T-cell (primary cell): ENCODE measurements at places on chromosomes 7 and 10. TPM values are rescaled to one million over a fixed set of nuclear protein-coding genes. Genes with fewer than 3 reads are reported as not detected.

DNA sequence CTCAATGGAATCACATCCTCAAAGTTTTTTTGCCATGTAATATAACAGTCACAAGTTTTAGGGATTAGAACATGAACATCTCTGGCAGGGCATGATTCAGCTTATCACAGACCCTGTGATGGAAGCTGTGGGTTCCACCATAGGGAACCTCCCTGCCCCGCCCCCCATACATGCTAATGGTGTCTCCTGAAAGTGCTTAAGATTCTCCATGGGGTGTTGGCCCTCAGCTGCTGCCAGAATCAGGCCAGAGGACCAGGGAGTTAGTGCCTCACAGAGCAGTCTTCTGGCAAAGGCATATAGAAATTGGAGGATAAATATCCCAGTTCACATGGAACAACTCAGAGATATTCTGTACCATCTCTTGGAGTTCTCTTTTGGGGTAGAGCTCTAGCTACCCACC is 119.4 kb downstream of the RAB11FIP2 start:
- H3K27ac ChIP-seq, result no peak overlapping the region
- H3K36me3 ChIP-seq, result no peaks in the 10 kb centered on the region
- DNase-seq, result no peak
- no peak overlapping the region for H3K4me3 ChIP-seq

DNA sequence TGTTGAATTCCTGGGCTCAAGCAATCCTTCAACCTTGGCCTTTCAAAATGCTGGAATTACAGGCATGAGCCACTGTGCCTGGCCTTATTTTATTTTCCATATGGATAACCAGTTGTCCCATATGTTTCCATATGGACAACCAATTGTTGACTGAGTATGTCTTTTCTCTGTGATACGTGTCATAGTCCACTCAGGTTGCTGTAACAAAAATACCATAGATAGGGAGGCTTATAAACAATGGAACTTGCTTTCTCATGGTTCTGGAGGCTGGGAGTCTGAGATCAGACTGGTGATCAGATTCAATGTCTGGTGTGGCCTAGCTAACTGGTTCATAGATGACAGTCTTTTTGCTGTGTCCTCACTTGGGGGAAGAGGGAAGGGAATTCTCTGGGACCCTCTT is 19.4 kb downstream of the AHCYL2 start:
- no peaks in the 10 kb centered on the region for H3K27me3 ChIP-seq
- no peak overlapping the region for H3K27ac ChIP-seq
- H3K4me1 ChIP-seq, result no peaks in the 10 kb centered on the region
- no peak overlapping the region for H3K4me3 ChIP-seq

DNA sequence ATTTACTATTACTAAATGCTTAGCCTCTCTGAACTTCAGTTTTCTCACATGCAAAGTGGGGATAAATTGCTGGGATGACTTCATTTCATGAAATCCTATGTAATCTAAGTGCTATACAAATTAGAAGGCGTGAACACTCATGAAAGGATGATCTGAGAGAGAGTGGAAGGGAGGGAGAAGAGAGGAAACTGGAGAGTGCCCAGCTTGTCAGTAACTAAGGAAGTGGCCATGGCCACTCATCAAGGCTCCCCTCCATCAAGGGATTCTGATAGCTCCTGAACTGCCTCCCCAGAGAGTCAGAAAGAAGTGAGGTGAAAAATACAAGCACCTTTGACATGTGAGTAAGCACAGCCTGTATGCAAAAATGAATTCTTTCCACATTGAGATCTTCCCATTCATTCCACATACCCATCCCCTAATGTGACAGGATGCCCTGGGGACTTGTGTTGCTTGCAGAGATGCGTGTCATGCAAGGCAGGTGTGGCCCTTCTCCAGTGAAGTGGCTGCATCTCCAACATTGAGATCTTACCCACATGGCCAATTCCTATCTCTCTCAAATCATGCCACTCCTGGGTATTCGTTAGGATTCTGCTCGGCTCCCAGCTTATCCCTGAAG is 76.5 kb upstream of the ITPRID1 start:
- H3K4me1 ChIP-seq, result no peaks in the 10 kb centered on the region
- no peaks in the 10 kb centered on the region for H3K27me3 ChIP-seq
- H3K27ac ChIP-seq, result no peak overlapping the region
- H3K36me3 ChIP-seq, result no peaks in the 10 kb centered on the region
- no peak for DNase-seq

DNA sequence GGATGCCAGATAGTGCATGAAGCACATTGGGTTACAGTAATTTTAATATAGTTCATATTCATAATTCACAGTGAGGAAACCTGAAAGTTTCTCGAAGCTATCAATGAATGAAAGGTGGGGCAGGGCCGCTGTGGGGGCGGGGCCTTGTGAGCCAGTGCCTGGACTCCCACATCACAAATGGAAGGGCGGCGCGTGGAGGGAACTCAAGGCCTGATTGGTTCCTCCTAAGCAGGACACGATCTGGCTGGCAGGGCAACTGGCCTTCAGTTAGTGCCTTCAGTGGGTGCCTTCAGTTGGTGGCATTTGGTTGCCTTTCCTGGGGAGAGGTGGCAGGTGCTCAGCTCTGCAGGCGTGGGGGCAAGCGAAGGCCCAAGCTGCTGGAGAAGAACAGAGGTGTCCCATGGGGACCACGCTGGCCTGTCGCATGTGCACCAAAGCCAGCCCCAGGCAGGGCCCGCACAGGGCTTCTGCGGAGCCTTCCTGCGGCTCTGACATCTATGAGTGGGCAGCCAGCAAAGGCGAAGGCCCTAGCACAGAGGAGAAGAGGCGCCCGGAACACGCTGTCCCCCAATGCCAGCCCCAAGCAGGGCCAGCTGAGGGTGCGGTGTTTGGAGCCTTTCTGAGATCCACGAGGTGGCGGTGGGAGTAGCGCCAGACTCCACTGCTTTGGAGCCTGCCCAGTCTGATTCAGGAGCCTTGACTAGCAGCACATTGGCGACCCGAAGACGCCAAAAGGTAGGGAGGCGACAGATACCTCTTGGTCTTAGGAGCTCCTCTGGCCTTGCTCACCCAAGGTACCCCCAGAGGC is 118.0 kb upstream of the PDSS1 start:
- no peak for DNase-seq
- H3K4me1 ChIP-seq, result no peaks in the 10 kb centered on the region
- no peaks in the 10 kb centered on the region for H3K36me3 ChIP-seq
- H3K4me3 ChIP-seq, result no peak overlapping the region

GRCh38 chr10:19310066-19310465 is 261.5 kb downstream of the MALRD1 start:
- H3K27ac ChIP-seq, result no peak overlapping the region
- no peak for DNase-seq
- no peaks in the 10 kb centered on the region for H3K4me1 ChIP-seq
- no peak overlapping the region for H3K4me3 ChIP-seq
- no peaks in the 10 kb centered on the region for H3K27me3 ChIP-seq

GRCh38 chr7:29765490-29765889 is 40.8 kb upstream of the WIPF3 start:
- no peaks in the 10 kb centered on the region for H3K4me1 ChIP-seq
- no peak overlapping the region for H3K4me3 ChIP-seq
- H3K36me3 ChIP-seq, result no peaks in the 10 kb centered on the region
- H3K27ac ChIP-seq, result no peak overlapping the region

- H3K27me3 ChIP-seq, result no peaks in the 10 kb centered on the region
- H3K4me1 ChIP-seq, result no peaks in the 10 kb centered on the region
- DNase-seq, result no peak
These were observed 514.4 kb downstream of the INHBA start for GRCh38 chr7:41188163-41189130.

DNA sequence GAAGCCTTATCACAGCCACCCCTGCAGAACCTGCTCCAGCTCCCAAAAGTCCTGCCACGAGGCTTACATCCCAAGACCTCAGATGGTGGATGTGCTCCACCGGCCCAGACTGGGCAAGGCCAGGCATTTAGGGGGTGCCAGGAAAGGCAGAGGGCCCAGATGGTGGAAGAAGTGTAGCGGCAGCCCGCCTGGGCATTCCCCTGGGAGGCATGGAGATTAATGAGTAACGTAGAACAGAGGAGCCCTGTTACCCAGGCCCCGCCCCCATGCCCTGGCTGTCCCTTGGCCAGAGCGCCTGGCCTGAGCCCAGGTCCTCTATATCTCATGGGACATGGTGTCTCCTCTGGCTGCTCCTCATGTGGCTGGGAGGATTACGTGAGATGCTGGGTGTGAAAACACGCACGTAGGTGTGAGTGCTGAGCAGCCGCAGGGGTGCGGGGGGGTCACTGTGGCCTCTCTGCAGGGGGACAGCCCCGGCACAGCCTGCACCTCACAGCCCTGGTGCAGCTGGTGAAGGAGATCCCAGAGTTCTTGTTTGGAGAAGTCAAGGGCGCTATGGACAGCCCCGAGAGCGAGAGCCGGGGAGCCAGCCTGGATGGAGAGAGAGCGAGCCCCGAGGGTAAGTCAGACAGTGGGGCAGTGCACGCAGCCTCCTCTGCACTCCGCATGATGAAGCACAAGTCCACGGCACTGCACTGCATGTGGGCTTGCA is 52.9 kb downstream of the ZNF467 start:
- no peak overlapping the region for H3K4me3 ChIP-seq
- H3K36me3 ChIP-seq, result peaks cover 17% of the 10 kb centered on the region
- no peaks in the 10 kb centered on the region for H3K4me1 ChIP-seq
- DNase-seq, result no peak

- no peak overlapping the region for H3K4me3 ChIP-seq
- no peak for DNase-seq
- no peak overlapping the region for H3K27ac ChIP-seq
- H3K36me3 ChIP-seq, result no peaks in the 10 kb centered on the region
- H3K27me3 ChIP-seq, result no peaks in the 10 kb centered on the region
- no peaks in the 10 kb centered on the region for H3K4me1 ChIP-seq
These were observed 229.7 kb upstream of the ZNF32 start for GRCh38 chr10:43878386-43878785.

DNA sequence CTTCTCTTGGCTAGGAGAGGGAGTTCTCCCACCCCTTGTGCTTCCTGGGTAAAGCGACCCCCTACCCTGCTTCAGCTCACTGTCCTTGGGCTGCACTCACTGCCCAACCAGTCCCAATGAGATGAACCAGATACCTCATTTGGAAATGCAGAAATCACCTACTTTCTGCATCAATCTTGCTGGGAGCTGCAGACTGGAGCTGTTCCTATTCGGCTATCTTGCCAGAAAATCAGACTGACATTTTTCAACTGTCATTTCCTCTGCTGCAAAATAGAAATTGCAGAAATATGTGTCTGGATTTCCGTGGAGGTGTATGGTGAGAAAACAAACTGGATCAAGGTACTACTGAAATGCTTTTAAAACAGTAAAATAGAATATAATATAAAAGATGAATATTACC is 43.0 kb upstream of the CYP2C18 start:
- H3K4me3 ChIP-seq, result no peak overlapping the region
- H3K27me3 ChIP-seq, result no peaks in the 10 kb centered on the region
- DNase-seq, result no peak
- no peaks in the 10 kb centered on the region for H3K36me3 ChIP-seq

DNA sequence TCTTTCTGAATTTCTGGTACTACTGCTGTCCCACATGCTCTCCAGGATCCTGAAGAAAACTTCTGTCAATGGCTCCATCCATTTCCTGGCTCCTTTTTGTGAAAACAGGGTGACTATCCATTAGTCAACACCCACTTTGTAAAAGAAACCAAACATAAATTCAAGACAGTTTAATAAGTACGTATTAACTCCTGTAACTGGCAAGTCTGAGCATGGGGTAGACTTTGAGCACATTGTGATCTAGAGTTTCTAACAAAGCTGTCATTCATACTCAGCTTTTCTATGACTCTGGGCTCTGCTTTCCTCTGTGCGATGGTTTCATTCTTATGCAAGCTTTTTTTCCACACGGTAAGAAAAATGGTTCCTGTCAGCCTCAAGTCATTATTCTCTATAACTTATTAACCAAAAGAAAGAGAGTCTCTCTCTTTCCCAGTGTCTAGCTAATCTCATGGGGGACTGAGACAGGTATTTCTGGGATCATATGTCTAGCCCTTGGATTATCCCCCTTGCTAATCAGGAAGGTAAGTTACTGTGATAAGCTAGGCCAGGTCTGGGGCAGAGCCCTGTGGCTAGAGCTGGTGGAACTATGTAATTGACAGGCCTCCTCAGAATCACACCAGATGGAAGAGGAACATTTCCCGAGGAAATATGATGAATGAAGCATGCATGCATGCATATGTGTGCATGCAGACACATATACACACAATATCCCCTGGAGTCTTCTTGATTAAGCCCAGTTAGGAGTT is 98.5 kb downstream of the GNAI1 start:
- H3K4me1 ChIP-seq, result no peaks in the 10 kb centered on the region
- no peaks in the 10 kb centered on the region for H3K36me3 ChIP-seq

- DNase-seq, result no peak
- H3K27ac ChIP-seq, result no peak overlapping the region
- no peaks in the 10 kb centered on the region for H3K4me1 ChIP-seq
These were observed 6.3 kb upstream of the HGF start for GRCh38 chr7:81776161-81776560.

DNA sequence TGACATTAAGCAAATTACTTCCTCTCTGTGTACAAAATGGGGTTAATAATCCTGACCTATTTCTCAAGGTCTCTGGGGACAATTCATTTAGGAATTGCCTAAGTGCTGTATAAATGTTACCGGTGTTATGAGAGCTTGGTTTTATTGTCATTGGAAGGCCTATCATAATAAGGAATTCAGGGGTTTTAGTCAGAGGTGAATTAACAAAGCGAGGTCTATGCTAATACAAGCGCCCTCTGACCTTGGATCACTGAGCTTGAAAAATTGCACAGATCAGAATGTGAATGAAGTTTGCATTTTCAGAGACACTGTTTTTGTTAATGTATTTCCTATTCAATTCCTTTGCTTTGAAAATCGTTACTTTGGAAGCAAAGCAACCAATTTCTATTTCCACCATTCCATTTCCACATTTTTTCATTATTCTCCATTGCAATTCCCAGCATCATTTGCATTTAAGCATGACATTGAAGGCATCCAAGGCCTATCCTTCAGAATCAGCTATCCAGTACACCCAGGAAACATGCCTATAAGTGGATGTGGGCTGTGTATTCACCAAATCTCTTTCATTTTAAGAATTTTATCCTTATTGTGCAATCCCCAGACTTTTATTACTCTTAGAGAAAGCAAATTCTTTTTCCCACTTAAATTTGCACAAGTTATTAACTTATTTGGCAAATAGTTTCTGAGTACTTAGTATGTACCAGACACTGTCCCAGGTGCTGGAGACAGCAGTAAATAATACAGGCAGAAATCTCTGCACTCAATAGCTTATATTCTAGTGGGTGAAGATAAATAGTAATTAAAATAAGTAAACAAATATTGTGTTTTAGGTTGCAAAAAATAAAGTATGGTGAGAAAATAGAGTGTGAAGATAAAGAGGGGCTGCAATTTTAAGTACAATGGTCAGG is 133.1 kb downstream of the NRCAM start:
- no peak overlapping the region for H3K4me3 ChIP-seq
- DNase-seq, result no peak
- H3K4me1 ChIP-seq, result no peaks in the 10 kb centered on the region
- H3K36me3 ChIP-seq, result no peaks in the 10 kb centered on the region
- H3K27me3 ChIP-seq, result no peaks in the 10 kb centered on the region

AP3M1 gene
- total RNA-seq, result 25.8 TPM

CALHM3 gene
- total RNA-seq, result not detected

FAM149B1 gene
- 16.6 TPM for total RNA-seq

FAM13C gene
- total RNA-seq, result not detected
